ENCODE measurements at places on chromosomes 6 and 20.

GRCh38 chr6:33914645-33915044, 110.8 kb upstream of the MLN start:
- peak; percentile 59 for DNase-seq

- DNase-seq: no peak
These were observed 9.2 kb downstream of the PEDS1 start for GRCh38 chr20:50144362-50144761.

DNA sequence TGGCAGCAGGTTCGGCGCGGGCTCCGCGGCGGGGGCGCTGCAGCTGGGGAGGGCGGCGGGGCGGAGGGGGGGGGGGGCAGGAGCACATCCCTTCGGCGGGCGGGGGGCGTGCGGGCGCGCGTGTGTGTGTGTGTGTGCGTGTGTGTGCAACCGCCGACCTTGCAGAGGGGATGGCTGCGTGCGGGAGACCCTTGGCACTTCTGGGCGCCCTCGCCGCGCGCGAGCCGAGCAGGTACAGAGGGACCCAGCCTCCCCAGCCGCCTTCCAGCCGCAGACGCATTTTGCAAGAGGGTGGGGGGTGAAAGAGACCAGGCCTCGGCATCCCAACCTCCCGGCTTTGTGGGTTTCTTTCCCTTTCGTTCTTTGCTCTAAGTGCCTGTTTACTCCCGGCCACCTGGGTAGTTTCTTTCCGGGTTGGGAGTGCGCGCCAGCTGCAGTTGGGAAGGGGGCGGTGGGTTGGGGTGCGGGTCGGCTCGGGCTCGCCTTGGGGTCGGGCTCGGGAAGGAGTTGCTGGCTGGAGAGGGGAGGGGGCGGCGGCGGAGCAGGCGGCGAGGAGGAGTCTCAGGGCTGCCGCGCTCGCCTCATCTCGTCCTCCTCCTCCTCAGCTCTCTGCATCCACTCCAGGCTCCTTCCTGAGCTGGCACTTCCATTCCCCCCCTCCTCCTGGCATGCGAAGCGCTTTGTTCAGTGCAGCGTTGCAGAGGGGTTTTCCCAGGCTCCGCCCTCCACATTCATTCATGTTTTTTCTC, 620 bp downstream of the HIVEP1 start:
- peak; percentile 74 for DNase-seq

GRCh38 chr20:63567136-63567385, 7.0 kb downstream of the HELZ2 start:
- DNase-seq: no peak

GRCh38 chr6:21898107-21898796, 304.7 kb downstream of the SOX4 start:
- DNase-seq: no peak

- DNase-seq: no peak
These were observed 374.3 kb downstream of the LMBRD1 start for GRCh38 chr6:69422475-69422874.

DNA sequence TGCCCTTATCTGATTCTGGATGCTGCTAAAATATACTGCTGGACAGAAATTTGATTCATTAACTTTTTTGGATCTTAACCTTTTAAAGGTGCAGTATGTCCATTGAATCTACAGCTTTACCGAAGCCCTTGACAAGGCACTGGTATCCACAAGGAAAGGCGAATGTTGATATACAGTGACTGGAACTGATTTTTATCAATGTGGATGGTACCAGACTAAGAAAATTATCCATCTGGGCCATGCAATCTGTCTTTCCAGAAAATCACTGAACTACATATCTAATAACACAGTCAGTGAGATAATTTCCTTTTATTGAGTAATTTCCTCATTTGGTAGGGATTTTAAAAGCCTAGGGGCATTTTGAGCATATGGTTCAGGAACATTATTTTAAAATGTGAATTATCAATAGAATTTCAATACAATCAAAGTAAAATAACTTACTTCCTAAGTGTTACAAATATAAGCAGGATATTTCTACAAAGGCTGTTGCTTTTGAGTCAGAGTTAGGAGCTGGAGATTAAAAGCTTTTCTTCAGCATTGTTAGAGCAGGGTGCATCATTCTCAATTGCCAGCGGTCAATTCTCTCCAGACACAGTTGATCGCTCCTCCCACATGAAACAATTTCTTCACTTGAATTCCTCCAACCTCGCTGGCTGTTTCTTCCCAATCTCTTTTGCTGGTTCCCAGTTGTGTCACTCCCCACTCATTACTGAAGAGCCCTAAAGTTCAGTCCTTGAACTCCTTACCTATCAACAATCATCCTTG, 585.3 kb upstream of the FLRT3 start:
- DNase-seq: no peak

- DNase-seq: no peak
These were observed 897 bp downstream of the ADIG start for GRCh38 chr20:38581830-38582358.

GRCh38 chr6:43331891-43332290, 23.3 kb upstream of the CRIP3 start:
- no peak for DNase-seq

GRCh38 chr20:57970116-57970515, 258.3 kb downstream of the ANKRD60 start:
- no peak for DNase-seq

DNA sequence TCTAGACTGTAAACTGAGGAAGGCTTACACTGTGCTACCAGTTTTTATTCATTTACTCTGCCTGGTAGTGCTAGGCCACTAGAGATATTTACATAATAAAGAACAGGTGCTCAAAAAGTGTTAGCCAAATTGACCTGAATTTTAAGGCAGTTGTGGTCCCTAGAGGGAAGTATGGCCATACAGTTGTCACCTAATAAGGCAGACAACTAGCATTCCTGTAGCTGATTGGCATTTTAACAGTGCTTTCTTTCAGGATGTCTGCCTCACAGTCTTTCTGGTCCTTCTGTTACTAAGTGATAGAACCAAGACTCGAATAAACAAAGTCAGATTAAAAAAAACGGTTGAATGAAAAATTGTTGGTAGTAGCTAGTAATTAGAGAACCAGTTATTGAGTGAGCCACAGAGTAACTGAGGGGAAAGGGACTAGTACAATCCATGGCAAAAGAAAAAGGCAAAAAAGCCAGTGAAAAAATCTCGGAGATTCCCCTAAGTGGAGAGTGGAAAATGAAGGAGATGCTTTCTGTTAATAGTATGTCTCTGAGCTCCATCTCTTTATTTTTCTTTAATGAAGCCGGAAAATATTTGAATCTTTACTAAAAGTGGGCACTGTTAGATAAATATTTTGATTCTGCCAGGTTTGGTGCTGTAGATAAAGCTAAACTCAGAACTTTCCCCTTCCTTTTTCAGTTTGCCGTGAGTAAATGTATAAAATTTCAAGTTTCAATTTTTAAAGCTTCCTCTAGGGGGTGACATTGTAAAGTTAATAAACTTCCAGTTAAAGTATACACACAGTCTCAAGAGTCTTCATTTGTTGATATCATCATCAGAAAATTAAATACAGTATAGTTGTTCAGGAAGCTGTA, 9.1 kb downstream of the VTA1 start:
- peak; percentile 9 for DNase-seq

- no peak for DNase-seq
These were observed 301.2 kb downstream of the SMOC2 start for GRCh38 chr6:168741942-168742782.

GRCh38 chr6:166630462-166630861, 3.4 kb upstream of the RPS6KA2 start:
- no peak for DNase-seq

DNA sequence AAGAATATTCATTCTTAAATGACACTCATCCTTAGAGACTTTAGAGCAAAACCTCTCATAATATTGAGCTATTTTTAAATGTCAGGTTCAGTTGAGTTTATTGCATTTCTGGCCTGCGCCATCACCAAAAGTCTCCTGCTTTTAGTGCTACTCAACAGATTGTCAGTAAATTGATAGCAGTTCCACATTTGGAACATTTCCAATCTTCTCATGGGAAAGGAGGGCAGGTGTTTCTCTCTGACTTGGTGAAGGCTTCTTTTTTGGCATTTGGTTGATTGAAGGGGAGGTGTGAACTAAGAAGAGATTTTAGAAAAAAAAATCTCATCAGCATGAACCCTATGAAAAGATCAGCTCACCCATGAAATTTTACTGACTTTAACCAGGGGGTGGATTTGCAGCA, 125.9 kb upstream of the INSM1 start:
- no peak for DNase-seq

GRCh38 chr6:109521080-109521479, 38.1 kb upstream of the ZBTB24 start:
- no peak for DNase-seq

DNA sequence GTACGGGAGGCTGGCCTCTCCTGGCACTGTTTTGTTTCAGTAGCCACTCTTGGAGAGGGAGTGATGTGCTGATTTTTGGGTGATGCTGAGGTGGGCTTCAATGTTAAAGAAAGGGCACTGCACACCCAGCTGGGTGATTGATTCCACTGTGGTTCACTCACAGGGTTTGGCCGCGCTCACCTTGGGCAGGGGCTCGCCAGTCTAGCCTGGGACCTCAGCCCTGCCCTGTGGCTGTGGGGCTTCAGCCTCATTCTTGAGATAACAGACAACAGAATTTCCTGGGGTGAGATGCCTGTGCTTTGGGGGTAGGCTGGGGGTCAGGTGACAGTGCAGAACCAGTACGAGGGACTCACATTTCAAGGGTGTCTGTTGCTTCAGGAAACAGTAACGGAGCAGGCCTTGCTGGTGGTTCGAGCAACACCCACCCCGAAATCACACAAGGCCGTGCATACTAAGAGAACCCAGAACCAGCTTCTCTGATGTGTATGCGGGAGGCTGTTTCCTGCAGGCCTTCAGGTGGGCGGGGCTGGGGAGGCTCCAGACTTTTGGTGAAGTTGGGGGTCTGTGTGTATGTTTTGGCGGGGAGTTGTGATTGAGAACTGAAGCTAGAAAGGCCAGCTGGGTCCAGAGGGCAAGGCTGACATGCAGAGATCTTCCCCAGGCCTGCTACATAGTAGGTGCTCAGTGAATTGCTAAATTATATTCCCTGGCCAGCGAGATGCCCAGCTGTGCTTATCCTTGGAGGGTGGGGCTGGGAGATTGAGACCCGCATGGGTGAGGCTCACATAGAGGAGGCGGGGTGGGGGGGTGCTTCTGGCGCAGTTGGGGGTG, 154.2 kb upstream of the RNF24 start:
- no peak for DNase-seq

DNA sequence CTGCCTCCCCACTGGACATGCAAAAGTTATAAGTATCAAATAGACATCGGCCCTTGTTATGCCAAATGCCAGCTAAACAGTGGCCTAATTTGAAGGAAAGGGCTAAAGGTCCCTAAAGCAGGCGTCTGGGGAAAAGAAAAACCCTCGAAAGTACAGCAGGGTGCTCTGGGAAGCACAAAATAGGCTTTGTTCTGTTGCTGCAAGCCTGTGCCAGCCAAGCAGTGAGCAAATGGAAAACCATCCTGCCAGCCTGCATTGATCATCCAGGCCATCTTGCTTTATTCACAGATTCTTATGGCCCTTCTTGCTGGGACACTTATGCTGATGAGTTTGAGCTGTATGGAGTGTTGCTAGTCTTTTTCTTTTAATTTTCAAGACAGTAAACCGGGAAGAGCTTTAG, 62.2 kb upstream of the PLEKHG1 start:
- no peak for DNase-seq

DNA sequence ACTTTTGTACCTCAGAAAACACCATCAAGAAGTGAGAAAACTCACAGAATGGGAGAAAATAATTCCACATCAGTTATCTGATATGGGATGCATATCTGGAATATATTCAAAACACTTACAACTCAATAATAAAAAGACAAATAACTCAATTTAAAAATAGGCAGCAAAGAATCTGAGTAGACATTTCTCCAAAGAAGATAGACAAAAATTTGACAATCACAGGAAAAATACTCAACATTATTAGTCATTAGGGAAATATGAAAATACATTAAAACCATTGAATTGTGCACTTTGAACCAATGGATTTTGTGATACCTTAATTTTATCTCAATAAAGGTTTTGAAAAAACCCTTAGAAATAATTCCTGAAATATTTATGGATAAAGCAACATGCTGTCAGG, 36.9 kb upstream of the STMND1 start:
- no peak for DNase-seq

- no peak for DNase-seq
These were observed 58.7 kb downstream of the PLEKHG1 start for GRCh38 chr6:150658421-150658820.

DNA sequence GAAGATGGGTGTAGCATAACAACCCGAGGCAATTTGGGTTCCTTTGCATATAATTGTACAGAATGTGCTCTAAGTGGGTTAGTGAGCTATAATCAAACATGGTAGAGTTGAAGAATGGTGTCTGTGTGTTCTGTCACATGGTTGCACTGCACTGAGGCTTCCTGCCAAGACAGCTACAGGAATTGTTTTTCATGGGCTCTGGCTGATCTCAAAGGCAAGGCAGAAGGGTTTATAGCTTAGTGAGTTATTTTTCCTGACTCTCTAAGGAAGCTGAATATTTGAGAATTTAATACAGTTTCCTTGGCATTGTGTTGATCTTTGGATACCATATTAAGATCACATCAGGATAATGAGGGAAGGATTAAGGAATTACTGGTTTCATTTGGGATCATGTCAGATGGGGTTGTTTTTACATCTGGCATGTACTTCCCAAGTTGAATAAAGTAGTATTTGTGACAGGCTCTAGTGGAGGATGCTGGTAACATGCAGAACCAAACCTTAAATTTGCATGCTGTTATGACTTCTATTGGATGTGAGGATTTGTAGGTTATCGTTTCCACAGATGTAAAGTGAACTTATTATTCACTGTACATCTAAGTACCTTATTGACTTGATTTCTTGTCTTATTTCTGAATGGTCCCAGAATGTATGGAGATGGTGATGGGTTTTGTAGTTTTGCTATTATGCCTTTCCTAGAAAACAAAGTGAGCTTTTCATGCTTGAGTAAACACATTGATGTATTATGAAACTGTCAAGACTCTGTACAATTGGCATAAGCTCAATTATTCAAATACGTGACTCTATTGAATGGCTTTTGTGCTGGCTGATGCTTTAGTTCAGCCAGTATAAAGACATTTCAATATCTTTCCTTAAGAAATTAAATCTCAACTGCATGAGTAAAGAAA, 43.3 kb downstream of the LRRC1 start:
- DNase-seq: no peak

DNA sequence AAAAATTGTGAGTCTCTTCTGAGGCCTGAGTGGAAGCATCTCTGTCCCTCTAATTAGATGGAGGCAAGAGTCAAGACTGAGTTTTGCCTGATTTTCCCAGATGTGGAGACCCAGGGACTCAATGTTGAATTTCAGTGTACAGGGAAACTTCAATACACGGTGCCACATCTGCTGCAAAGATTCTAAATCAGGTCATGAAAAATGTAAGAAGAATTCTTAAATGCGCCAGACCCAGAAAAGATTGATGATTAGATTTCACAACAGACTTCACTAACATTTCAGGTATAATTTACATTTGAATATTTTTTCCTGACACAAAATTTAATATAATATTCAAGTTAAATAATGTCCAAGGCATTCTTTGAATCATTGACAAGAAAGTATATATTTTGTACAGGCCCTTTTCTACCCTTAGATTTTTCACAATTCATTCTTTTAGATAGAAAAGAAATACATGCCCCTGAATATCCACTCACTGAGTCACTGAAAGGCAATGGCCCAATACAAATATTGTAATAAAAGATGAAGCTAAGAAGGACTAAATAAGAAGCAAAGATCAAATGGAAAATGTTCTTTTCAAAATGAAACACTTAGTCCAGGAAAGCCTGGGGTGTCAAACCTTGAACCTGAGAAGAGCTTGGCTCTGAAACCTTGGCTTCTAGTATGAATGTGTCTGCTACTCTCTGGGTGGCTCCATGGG, 18.2 kb upstream of the HDGFL1 start:
- no peak for DNase-seq

GRCh38 chr6:168828800-168829199, 387.8 kb downstream of the SMOC2 start:
- DNase-seq: no peak

Measured in CD4-positive, alpha-beta T cell treated with Interleukin-6 at 100 ng/mL for 8 hours (primary cell).